ENCODE measurements at places on chromosomes 13 and 19.
A peak's percentile ranks its signal among the peaks of the same experiment; 100 is the strongest.

- no peak for DNase-seq
These were observed 224.0 kb downstream of the COG6 start for GRCh38 chr13:39879286-39880035.

- no peak for DNase-seq
These were observed 3.4 kb upstream of the POU4F1 start for GRCh38 chr13:78606471-78607408.

GRCh38 chr19:44648631-44649251 lies 5.0 kb downstream of the PVR start:
- peak; percentile 44 for DNase-seq

DNA sequence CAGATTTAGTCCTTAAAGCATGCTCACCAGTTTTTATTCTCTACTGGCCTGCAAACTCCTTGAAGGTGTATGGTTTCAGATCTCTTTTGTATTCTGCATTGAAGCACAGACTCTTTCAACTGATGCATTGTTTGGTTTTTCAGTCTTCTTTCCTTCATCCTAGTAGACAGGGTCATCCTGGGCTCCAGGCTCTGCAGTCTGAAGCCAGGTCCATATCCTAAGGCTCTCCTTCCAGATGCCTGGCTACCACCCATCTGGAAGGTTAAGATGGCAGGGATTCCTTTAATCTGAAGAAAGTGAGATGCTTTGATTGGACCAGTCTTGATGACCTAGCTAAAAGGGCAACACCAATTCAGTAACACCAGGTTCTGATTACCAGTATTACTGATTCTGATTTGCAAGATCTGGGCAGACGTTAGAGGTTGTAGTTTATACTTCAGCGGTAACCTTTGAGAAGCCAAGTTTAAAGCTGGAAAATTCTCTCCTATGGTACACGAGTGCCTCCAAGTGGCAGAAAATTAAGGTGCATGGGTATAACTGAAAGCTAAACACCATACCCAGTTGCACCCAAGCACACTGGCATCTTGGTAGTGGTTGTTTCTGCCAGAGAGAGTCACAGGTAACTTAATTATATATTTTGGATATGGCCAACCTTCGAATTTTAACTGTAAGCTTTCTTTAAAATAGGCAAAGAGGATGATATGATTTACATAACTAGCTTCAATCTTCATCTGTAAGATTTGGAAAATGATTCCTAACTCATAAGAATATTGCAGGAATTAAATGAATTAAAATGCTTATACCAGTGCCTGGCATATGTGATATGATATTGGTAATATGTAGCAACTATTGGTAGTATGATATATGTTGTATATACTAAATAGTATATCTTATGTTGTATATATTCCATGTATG lies 1651.9 kb upstream of the MIR17HG start:
- DNase-seq, result peak; percentile 13

GRCh38 chr13:49421391-49421790 lies 22.5 kb downstream of the CAB39L start:
- peak; percentile 5 for DNase-seq

DNA sequence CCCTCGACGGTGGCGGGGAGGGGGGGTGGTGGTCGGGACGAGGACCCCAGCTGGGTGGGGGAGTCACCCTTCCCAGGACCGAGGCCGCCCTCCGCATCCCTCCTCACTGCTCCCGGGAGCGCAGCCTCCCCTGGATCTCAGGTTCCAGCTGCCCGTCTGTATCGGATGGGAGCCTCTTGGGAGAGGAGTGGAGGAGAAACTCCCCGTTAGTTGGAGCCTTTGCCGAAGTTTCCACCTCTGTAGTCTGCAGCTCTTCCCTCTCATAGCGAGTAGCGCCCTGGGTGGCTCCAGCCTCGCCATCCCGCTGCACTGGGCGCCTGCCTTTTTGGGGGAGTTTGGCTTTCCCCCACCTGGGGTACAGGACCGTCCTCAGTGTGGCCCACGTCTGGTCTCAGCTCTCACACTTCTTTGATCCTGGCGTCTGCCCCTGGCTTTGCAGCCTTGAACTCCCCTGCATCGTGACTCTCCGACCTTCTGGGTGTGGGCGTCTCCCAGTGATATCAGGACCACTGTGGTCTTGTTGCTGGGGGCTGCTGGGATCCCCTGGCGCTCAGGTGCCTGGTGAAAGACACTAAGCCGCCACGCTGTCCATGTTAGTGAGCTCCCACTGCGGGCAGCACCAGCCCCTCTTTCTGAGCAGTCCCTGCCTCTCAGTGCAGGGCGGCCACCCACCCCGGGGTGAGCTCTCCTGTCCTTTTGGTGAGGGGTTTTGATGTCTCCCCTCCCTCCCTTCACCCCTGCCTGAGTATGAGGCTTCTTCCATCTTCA lies 1.1 kb downstream of the CNOT3 start:
- no peak for DNase-seq

DNA sequence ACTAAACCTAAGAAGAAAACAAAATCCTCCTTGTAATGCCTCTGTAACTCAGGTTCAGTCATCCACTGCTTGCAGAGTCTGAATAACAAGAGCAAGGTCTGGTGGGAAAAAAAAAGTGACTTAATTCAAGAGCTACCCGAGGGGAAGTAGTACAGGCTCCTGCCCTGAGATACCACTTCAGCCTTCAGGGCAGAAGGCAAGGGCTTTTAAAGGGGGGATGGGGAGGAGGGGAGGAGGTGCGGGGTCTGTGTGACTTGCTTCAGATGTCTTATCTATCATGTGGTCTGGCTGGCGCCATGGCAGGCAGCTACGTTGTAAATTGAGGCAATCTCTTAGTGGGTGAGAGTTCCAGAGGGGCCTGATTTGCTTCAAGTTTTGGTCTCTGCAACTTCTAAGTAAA lies 66.7 kb downstream of the LRRC63 start:
- no peak for DNase-seq

- DNase-seq, result no peak
These were observed 61.3 kb downstream of the SCEL start for GRCh38 chr13:77596777-77597176.

DNA sequence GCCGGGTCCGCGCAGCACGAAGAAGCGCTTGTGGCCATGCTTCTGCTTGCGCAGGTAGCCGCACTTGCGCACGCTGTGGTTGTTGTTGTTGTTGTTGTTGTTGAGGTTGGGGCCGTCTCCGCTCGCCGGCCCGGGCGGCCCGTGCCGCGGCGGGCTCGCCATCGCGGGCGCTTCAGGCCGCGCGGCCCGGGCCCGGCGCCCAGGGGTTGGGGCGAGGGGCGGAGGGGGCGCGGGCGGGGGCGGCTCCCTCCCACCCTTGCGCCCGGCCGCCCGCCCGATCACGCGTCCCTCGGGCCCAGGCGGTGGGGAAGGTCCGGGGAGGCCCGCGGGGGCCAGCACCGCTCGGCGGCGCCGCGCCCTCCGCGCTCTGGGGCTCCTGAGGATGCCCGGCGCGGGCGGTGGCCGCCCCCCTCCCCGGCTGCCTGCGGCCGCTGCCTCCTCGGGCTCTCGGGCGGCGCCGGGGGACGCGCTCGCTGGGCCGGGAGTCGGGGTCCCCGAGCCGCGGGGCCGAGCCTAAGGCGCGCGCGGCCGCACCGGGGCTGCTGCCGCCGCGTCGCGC lies 412 bp downstream of the IRS2 start:
- DNase-seq, result no peak

GRCh38 chr13:19592657-19593180 lies 31.4 kb upstream of the TPTE2 start:
- DNase-seq, result no peak

- DNase-seq, result no peak
These were observed 8.3 kb downstream of the CACNG7 start for GRCh38 chr19:53917356-53917755.

DNA sequence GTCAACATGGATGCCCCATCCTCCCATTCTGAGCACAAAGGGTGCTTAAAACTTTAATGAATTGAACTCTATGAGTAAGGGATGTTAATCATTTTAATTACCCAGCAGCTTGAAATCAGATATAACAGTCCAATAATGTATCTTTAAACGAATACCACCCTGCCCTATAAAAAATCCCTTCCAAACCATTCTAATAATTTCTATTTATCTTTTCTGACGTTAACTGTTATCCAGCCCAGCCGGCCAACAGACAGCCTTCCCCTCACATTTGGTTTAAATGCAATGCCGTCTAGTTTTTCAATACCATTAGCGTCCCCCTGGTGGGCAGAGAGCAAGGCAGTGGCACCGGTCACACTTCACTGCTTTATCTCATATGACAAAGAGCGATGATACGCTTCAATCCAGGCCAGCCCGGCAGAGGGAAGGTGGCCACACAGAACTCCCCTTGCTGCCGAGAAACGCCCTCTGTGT lies 402.2 kb upstream of the ZNF507 start:
- DNase-seq, result no peak

GRCh38 chr19:14385492-14385891 lies 4.2 kb downstream of the ADGRE5 start:
- no peak for DNase-seq

GRCh38 chr19:41386442-41386841 lies 10.1 kb downstream of the TMEM91 start:
- DNase-seq, result no peak

DNA sequence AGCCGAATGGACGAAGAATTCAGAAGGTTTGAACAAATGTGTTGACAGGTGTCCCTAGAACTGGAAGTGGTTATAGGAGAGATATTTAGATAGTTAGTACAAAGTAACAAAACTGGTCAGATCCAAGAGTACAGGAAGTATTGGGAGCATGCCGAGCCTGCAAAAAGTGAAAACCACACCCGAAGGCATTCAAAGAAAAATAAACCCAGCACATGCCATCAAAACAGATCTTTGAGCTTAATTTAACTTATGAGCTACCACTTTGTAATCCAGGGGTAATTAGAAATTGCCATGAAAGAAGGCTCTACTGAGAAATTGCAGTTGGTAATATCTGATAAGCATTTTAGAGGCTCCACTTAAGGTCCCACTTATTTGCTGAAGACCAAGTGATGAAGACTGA lies 214.2 kb downstream of the DNAJC15 start:
- no peak for DNase-seq

GRCh38 chr13:79353693-79354092 lies 52.4 kb downstream of the RBM26 start:
- DNase-seq, result no peak

- DNase-seq, result peak; percentile 71
These were observed 13.9 kb upstream of the DNAJC15 start for GRCh38 chr13:43009506-43009905.

DNA sequence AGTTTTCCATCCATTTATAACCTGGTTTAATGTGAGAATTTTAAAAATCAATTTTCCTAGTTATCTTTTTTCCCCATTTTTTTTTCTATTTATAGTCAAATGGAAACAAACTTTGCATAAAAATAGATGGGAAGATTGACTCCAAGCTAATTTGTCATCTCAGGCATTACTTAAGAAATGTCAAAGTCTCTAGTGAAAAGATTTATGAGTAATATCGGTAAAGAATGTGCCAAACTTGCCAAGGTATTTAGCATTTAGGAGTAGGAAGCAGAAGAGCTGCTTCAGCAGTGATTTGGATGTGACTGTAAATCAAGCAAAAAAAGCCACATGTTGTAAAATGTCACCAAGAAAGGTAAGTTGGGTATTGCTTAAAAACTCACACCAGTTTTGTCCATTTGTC lies 108.6 kb downstream of the LACC1 start:
- DNase-seq, result peak; percentile 31

DNA sequence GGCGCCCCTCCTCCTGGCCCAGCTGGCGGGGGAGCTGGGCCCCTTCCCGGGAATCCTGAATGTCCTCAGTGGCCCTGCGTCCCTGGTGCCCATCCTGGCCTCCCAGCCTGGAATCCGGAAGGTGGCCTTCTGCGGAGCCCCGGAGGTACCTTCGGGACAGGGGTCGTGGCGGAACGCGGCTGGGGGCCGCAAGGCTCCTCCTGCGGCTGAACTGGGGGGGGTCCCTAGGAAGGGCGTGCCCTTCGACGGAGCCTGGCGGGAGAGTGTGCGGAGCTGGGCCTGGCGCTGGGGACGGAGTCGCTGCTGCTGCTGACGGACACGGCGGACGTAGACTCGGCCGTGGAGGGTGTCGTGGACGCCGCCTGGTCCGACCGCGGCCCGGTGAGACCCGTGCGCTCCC lies 8.6 kb downstream of the ALDH16A1 start:
- DNase-seq, result no peak

DNA sequence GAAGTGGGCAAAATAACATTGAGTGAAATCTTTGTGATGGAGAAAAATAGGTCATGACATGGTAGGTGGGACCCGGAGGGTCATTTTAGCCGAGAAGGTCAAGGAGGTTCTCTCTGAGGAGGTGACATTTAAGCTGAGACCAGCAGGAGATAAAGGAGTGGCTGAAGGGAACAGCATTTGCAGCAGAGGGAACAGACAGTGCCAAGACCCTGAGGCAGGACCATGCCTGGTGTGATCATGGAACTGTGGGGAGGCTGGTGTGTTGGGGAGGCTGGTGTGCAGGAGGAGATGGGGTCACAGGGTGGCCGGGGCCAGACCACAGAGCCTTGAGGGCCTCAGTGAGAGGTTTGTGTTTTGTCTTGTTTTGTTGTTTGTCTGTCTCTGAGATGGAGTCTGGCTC lies 59.4 kb upstream of the KLF2 start:
- no peak for DNase-seq

DNA sequence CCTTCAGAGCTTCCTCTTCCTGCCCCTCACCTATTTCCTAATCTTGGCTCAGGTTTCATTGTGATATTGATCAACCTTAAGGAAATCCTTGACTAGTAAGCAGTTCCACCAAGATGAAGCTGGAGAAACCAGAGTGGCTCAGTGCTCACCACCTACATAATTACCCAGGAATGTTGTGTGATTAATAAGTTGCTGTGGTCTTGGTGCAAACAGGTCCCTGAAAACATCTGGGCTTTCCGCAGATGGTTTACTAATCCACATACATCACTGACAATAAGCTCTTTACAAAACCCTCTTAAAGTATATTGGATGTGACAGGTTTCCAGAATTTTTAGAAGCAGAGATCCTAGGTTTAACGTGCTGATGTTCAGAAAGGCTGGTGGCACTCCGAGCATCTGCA lies 8.6 kb upstream of the SERP2 start:
- DNase-seq, result peak; percentile 81

DNA sequence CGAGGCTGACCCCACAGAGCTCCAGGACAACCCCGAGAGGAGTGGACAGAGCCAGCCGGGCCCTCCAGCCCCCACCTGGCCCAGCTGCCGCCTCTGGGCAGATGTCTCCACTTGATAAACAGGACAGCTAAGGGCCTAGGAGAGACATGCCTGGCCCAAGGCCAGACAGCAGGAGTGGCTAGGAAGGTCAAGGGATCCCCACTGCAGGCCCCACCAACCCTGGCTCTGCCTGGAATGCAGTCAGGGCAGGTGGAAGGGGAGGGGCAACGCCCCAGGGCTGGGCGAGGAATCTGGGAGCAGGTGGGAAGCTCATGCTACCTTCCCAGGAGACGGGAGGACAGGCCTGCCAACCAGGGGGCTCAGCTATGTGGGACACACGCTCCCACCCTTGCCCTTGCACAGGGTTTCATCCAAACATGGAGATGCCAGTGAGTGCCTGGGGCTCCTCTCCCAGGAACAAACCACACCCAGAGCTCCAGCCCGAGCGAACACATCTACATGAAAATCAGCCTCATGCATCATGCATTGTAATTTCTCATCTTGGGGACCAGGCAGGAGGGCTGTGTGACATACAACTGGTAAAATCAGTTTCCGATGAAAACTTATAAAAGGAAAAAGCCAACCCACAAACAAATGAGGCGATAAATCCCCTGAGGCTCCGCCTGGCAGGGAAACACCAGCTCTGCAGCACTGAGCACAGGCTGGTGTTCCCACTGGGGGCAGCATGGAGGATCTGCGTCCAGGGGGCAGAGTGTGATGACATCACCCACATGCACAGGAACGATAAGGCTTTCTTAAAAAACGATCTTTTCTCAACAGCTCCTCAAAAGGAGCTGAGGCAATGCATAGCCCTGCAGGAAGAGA lies 25.0 kb downstream of the SH3GL1 start:
- DNase-seq, result peak; percentile 76

GRCh38 chr13:112683581-112683980 lies 6.3 kb upstream of the ATP11A start:
- DNase-seq, result no peak

GRCh38 chr13:85615031-85615430 lies 184.2 kb downstream of the SLITRK6 start:
- no peak for DNase-seq

All from fibroblast of skin of right quadriceps (primary cell).